ENCODE measurements at places on chromosomes 1 and 21.

GRCh38 chr1:96649301-96649700 is 72.3 kb upstream of the PTBP2 start:
- DNase-seq, result no peak

DNA sequence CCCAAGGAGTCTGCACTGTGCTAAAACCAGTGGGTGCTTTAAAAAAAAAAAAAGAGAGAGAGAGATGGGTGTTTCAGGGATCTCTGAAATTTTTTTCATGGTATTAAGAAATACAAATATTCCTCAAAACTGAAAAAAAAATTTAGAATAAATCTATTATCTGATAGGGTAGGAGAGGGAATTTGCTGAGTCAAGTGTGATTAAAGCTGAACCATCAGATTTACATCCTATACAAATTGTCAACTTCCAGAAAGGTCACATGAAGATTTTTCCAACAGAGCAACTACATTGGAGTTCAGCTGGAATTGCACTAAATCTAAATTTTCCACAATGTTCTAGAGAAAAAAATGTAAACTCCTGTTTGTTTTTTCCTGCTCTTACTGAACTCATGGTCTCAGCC is 79.3 kb upstream of the DSCAM start:
- DNase-seq, result no peak

- peak; percentile 19 for DNase-seq
Observed at GRCh38 chr1:193060938-193061337, 1.5 kb downstream of the RO60 start.

DNA sequence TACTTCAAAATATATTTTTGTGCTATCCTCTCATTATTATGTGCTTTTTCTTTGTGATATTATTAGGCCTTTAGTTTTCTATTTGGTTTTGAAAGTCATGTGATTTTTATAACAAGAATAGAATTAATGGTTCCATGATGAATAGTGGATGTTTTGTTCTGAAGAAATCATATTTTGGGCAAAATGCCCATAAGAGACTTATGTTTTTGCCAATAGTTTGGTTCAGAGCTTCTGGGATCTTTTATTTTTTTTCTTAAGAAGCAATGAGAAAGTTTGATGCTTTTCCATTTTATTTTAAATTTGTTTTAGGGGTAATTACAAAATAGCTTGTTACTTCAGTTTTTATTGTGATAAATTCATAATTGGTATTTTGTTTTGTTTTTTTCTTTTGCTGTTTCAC is 49.8 kb downstream of the LYPLAL1 start:
- no peak for DNase-seq

GRCh38 chr1:155048449-155049334 is 2.4 kb upstream of the ADAM15 start:
- DNase-seq, result no peak

All from small intestine (tissue), 16 donors.